ENCODE measurements at places on chromosomes 13 and 19.

DNA sequence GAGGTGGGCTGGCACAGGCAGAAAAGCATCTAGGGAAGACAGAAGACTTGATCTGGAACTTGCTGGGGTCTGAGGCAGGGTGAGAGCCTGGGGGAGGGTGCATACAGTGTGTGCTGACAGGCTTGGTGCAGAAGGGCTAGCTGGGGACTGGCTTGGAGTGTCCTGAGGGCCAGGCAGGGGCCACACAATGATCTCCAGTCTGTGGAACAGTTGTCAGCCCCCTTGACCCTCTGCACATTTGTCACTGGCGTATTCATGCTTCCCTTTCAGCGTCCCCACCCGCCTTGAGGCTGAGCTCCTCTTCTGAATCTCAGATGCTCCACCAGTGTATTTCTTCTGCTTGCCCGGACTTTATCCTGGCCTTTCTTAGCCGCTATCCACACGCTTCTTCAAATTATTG lies 2.8 kb upstream of the MICU2 start:
- no peak overlapping the region for H3K27ac ChIP-seq
- no peak for DNase-seq
- peaks cover 16% of the 10 kb centered on the region for H3K27me3 ChIP-seq

DNA sequence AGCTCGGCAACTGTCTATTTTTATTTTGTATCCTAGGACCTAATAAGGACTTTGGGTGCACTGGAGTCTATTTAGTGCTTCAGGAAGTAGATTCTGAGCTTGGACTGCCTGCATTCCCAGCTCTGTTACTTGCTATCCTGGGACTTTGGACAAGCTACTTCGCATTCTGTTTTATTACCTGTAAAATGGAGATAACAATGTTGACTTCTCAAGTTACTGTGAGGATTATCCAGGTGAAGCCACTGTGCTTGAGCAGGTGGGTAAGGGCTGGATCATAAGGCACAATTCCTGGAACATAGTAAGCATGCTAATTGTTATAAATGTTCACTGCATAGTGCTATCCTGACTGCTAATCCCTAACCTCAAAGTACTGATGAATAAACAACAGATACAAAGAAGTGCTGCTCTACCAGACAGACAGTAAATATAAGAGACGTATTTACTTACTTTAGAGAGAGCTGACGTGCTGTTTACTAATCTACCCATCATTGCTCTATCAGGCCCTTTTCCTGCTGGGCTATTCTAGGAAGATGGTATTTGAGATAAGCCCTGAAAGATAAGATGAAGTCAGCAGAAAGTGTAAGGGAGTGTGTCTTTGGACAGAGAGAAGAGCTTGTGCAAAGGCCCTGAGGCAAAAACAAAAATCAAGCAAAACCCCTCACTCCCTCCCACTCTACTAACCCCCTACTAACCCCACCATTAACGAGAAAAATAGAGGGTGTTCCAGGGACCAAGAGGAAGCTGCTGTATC lies 50.8 kb upstream of the FLT1 start:
- H3K36me3 ChIP-seq = no peaks in the 10 kb centered on the region
- H3K4me3 ChIP-seq = no peak overlapping the region
- peaks cover 28% of the 10 kb centered on the region for H3K27me3 ChIP-seq
- H3K27ac ChIP-seq = no peak overlapping the region
- no peak for DNase-seq

DNA sequence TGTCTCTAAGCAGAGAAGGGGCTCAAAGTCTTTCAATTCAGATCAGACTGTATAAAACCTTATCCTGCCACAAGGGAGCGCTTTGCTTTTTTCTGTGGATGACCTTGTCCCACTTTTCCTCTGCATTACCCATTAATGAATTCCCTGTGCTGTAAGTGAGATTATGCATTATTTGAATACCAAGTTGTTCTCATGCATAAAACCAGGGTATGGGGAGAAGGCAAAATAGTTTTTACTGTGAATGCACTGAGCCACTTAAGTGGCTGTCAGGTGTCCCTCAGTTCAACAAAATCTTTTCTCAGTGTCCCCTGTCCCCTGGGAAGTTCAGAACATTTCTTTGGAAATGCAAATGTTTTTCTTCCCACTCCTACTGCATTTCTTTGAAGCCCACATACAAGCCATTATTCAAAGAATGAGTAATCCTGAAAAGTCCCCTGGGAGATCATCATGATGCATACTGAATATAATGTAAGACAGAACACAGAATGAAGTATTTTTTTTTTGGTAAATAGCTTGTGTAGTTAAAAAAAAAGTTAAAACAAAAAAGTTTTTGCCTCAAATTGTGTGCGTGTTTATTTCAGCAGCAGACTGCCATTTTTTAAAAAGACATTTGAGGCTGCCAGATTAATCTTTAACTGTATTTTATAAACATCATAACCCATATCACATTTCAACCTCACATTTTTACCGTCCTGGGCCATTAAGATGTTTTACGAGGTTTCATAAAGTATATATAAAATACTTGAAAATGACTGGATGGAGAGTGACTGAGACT lies 506.7 kb upstream of the PCDH9 start:
- H3K4me3 ChIP-seq = no peak overlapping the region
- H3K27me3 ChIP-seq = no peaks in the 10 kb centered on the region
- H3K27ac ChIP-seq = no peak overlapping the region
- H3K4me1 ChIP-seq = no peaks in the 10 kb centered on the region

DNA sequence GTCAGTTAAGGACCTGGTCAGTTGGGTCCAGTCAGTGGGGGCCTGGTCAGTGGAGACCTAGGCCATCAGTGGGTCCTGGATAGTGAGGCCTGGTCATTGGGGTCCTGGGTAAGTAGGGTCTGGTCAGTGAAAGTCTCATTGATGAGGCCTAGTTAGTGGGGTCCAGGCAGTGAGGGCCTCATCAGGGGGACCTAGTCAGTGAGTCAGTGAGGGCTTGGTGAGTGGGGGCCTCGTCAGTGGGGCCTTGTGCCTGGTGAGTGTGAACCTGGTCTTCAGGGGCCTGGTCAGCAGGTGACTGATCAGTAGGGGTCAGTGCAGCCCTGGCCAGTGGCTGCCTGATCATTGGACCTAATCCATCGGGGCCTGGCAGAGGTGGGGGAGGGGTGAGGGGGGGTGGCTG lies 42.6 kb upstream of the TPM4 start:
- H3K4me3 ChIP-seq = no peak overlapping the region
- H3K4me1 ChIP-seq = no peaks in the 10 kb centered on the region
- no peak overlapping the region for H3K27ac ChIP-seq

GRCh38 chr19:10580979-10581631 lies 6.0 kb downstream of the AP1M2 start:
- H3K27ac ChIP-seq = peak overlapping the region; percentile 87
- DNase-seq = peak; percentile 89
- H3K36me3 ChIP-seq = no peaks in the 10 kb centered on the region
- H3K4me1 ChIP-seq = peaks cover 7% of the 10 kb centered on the region

GRCh38 chr19:8004723-8005513 lies 523 bp downstream of the ELAVL1 start:
- H3K36me3 ChIP-seq = no peaks in the 10 kb centered on the region
- peak overlapping the region; percentile 90 for H3K27ac ChIP-seq
- H3K4me1 ChIP-seq = peaks cover 56% of the 10 kb centered on the region
- no peaks in the 10 kb centered on the region for H3K27me3 ChIP-seq

DNA sequence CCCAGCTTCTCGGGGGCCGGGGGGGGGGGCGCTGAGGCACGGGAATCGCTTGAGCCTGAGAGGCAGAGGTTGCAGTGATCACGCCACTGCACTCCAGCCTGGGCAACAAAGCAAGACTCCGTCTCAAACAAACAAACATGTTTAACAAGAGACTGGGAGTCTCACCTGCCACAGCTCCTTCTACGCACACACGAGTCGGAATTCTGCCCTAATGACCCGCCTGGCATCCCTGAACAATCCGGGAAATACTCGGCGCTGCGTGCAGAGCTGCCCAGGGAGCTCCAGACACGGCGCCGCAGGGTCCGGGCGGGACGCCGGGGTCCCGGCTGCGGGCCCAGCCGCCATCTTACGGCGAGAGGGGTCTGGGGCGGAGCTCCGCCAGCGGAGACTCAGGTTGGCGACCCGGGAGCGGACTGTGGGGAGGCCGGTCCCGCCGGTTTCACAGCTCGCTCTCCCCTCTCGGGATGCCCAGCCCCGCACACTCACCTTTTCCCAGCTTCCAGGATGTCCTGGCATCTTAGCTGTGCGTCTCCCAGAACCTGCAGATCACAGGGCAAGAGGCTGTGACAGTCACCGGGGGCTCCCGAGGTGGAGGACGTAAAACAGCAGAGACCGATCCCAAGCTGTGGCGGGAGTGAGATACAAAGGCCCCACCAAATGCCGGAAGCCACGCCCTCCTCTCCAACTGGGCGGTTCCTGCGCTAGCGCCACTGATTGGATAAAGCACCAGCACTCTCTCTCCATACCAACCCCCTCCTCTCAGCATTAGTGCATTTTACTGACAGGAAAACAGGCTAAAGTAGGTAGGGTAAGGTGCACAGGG lies 23.6 kb upstream of the ZNF724 start:
- no peaks in the 10 kb centered on the region for H3K27me3 ChIP-seq
- H3K4me1 ChIP-seq = peaks cover 33% of the 10 kb centered on the region
- peaks cover 34% of the 10 kb centered on the region for H3K36me3 ChIP-seq
- H3K4me3 ChIP-seq = peak overlapping the region; percentile 96
- H3K27ac ChIP-seq = peak overlapping the region; percentile 98

DNA sequence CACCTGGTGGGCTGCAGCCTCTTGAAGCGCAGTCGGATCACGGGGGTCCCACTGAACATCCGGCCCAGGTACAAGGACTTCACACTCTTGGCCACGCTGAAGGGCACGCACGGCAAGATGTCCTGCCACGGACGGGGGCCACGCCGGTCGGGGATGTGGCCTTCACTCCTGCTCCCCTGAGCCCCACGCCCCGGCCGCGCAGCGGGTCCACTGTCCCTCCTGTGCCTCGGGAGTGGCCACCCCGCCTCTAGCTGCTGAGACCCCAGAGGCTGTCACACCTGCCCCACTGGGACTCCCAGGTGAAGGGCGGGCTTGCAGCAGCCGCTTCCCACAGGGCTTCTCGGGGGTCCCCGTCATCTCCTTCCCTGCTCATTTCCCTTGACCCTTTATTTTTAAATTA lies 31.2 kb downstream of the GAS6 start:
- no peaks in the 10 kb centered on the region for H3K4me1 ChIP-seq
- no peak overlapping the region for H3K27ac ChIP-seq

DNA sequence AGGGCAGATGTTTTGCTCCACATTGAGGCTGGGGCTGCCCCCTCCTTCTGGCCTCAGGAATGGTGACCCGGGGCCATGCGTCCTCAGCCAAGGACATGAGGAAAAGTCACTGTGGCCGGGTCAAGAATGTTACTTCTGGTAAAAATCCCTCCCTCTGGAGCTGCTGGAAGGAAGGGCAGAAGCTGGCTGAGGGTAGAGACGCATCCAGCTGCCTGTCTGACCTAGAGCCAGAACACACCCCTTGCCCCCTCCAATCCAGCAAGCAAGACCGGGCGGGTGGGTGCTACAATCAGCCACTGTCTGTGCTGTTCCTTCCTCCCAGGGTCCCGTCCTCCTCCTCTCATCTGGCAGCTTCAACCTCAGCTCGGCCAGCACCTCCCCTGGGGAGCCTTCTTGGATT lies 59.0 kb downstream of the PTPRS start:
- peaks cover 8% of the 10 kb centered on the region for H3K36me3 ChIP-seq
- H3K27me3 ChIP-seq = no peaks in the 10 kb centered on the region
- no peak for DNase-seq
- H3K4me1 ChIP-seq = peaks cover 2% of the 10 kb centered on the region
- no peak overlapping the region for H3K4me3 ChIP-seq
- H3K27ac ChIP-seq = no peak overlapping the region

GRCh38 chr13:51525567-51526167 lies 58.6 kb upstream of the WDFY2 start:
- no peak overlapping the region for H3K27ac ChIP-seq
- no peaks in the 10 kb centered on the region for H3K27me3 ChIP-seq
- no peak overlapping the region for H3K4me3 ChIP-seq
- peaks cover 6% of the 10 kb centered on the region for H3K4me1 ChIP-seq

DNA sequence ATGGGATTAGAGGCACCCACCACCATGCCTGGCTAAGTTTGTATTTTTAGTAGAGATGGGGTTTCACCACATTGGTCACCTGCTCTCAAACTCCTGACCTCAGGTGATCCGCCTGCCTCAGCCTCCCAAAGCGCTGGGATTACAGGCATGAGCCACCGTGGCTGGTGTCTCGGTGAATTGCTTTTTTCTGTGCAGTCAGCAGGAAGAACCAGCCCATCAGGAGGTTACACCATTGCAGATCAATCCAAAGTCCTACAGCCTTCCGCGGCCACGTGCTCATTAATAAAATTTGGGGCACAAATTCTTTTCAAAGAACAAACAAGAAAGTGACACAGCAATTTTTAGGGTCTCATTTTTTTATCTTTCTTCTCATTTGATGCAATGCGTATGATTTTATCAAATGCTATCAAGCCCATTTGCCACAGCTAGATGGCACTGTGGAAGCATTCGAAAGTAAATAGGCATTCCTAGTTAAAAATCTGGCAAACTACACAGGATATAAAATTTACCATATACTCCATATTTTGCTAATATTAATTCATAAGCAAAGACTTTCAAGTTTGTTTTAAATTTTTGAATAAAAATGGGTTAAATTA lies 54.4 kb upstream of the ZNF835 start:
- no peaks in the 10 kb centered on the region for H3K27me3 ChIP-seq
- H3K27ac ChIP-seq = no peak overlapping the region
- DNase-seq = no peak
- H3K36me3 ChIP-seq = peaks cover 3% of the 10 kb centered on the region
- no peaks in the 10 kb centered on the region for H3K4me1 ChIP-seq
- H3K4me3 ChIP-seq = no peak overlapping the region

DNA sequence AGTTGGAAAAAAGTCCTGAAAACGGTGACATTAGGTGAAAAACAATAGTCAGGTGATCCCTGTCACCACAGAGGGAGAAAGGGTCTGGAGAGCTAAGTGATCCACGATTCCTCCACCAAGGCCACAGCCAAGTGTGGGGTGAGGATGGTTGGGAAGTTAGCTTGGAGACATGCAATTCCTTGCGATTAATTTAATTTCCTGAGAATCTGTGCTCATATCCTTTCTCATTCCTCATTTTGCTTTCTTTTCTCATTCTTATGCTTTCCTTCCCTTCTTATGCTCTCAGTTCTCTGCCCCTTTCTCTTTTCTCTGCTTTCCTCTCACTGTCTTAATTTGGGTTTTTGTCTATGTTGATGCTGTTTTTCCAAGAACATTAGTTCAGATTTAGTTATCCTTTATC lies 68.8 kb downstream of the GPC5 start:
- H3K27me3 ChIP-seq = peaks cover 4% of the 10 kb centered on the region
- no peaks in the 10 kb centered on the region for H3K36me3 ChIP-seq
- H3K4me3 ChIP-seq = no peak overlapping the region
- H3K4me1 ChIP-seq = no peaks in the 10 kb centered on the region
- no peak for DNase-seq

GRCh38 chr19:3636506-3636905 lies 9.9 kb upstream of the CACTIN start:
- H3K27me3 ChIP-seq = no peaks in the 10 kb centered on the region
- DNase-seq = no peak
- H3K4me3 ChIP-seq = no peak overlapping the region
- H3K27ac ChIP-seq = no peak overlapping the region
- no peaks in the 10 kb centered on the region for H3K36me3 ChIP-seq

Measured in naive thymus-derived CD8-positive, alpha-beta T cell (primary cell).